ENCODE measurements at places on chromosomes 11 and 22.
A peak's percentile ranks its signal among the peaks of the same experiment; 100 is the strongest.

DNA sequence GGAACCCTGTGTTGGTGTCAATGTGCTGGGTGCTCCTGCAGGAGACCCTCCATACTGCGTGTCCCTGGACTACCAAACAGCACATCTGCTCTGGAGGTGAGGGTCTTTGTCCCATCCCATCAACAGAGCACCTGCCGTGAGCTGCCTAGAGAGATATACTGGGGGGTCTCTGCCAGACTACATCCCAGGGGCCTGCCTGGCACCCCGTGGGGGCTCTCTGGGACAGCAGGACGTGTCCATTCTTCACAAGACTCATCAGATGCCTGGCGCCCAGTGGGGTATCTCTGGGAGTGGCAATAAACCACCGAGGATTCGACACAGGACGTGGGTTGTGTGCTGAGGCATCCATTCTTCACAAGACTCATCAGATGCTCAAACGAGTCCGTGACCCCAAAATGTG lies 42.7 kb downstream of the SHANK2 start:
- DNase-seq: no peak

GRCh38 chr11:70367071-70367470 lies 31.3 kb upstream of the CTTN start:
- DNase-seq: no peak

DNA sequence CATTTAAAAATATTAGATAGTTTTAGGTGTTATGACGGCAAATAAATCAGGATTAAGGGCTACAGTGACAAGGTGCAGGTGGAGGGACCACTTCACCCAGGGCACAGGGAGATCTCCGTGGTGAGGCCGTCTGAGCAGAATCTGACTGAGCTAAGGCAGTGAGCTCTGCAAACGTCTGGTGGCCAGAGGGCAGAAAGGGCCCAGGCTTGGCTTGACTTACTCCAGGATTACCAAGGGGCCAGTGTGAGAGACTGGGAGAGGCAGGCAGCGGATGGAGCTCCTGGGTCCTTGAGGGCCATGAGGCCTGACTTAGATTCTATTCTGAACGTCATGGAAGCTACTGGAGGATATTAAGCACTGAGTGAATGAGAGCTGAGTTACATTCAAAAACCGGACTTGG lies 125.9 kb upstream of the B3GAT1 start:
- no peak for DNase-seq

GRCh38 chr11:116415095-116415494 lies 357.7 kb downstream of the BUD13 start:
- no peak for DNase-seq

GRCh38 chr11:26483108-26483507 lies 89.0 kb downstream of the MUC15 start:
- no peak for DNase-seq

DNA sequence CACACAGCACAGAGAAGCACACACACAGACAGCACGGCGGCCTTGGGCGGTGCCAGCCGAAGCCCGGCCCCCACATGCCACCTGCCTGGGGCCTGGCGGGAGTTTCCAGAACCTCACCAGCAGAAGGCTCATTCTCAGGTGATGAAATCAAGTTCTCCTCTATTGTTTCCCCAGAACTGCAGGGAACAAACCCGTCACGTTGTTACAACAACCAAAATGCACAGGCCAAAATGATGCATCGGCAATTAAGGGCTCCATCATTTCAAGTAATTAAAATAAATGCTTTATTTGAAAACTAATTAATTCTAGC lies 30.8 kb downstream of the GNB1L start:
- DNase-seq: no peak

GRCh38 chr11:119752946-119753345 lies 23.9 kb upstream of the NECTIN1 start:
- no peak for DNase-seq

- DNase-seq: no peak
Measured at GRCh38 chr11:2955906-2956476, 26.8 kb upstream of the PHLDA2 start.

- no peak for DNase-seq
Measured at GRCh38 chr11:62575156-62575555, 1.5 kb upstream of the EEF1G start.

- peak; percentile 30 for DNase-seq
Measured at GRCh38 chr22:32796865-32797573, 4.5 kb upstream of the TIMP3 start.

- no peak for DNase-seq
Measured at GRCh38 chr11:77144196-77144856, 16.3 kb downstream of the MYO7A start.

DNA sequence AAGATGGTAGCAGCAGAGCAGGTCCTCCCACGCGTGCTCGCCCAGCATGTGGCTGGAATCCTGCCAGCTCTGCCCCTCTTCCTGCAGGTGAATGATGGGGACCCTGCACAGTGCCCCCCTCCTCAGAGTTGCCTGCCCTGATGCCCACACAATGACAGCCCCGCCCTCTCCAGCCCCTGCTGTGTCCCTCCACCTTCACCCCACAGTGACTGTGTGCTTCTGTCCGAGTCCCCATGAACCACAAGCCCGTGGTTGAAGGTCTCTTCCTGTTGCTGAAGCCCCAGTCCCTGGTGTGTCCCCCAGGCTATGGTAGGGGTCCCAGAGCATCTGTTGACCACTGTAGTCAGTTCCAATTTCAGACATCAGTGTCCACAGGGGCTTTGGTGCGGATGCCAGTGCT lies 71.0 kb downstream of the BRD1 start:
- no peak for DNase-seq

GRCh38 chr11:65310736-65311135 lies 3.9 kb upstream of the CDC42EP2 start:
- DNase-seq: no peak

Data from stimulated activated CD8-positive, alpha-beta memory T cell treated with anti-CD3 and anti-CD28 coated beads, Interleukin-12 subunit alpha, Interleukin-12 subunit beta, amount 100 ng/mL, for 1 hour (primary cell).